ENCODE measurements at places on chromosomes 12 and 14. TPM values are rescaled to one million over a fixed set of nuclear protein-coding genes. Genes with fewer than 3 reads are reported as not detected.

DACT1 gene
- total RNA-seq: 203 TPM

PRH1 gene
- total RNA-seq: 42.0 TPM

GDF3 gene
- not detected for total RNA-seq

RITA1 gene
- 10.2 TPM for total RNA-seq

ATF1 gene
- 26.5 TPM for total RNA-seq

NYNRIN gene
- 9.8 TPM for total RNA-seq

IAPP gene
- under 0.01 TPM for total RNA-seq

RNASE13 gene
- total RNA-seq: not detected

C1QL4 gene
- total RNA-seq: 0.41 TPM

GALNT9 gene
- total RNA-seq: 4.9 TPM

DBX2 gene
- total RNA-seq: 2.9 TPM

FOXG1 gene
- 65.2 TPM for total RNA-seq

HOXC9 gene
- not detected for total RNA-seq

SLC25A47 gene
- not detected for total RNA-seq

ACOT6 gene
- total RNA-seq: not detected

ST8SIA1 gene
- total RNA-seq: 17.5 TPM

SERPINA10 gene
- total RNA-seq: not detected

TMEM229B gene
- 22.4 TPM for total RNA-seq

RD3L gene
- total RNA-seq: not detected

OR11G2 gene
- total RNA-seq: not detected

MOAP1 gene
- 80.7 TPM for total RNA-seq

DGKA gene
- 7.7 TPM for total RNA-seq

PDZRN4 gene
- 46.9 TPM for total RNA-seq

GMFB gene
- 258 TPM for total RNA-seq

TC2N gene
- 5.7 TPM for total RNA-seq

SRRM4 gene
- 5.7 TPM for total RNA-seq

ADAMTS20 gene
- 0.41 TPM for total RNA-seq

RASAL1 gene
- total RNA-seq: 4.9 TPM

TMEM253 gene
- not detected for total RNA-seq

TGM1 gene
- 0.82 TPM for total RNA-seq

AMN gene
- under 0.01 TPM for total RNA-seq

RFX4 gene
- total RNA-seq: 2.9 TPM

VDR gene
- not detected for total RNA-seq

CFAP251 gene
- total RNA-seq: 6.1 TPM

EPYC gene
- not detected for total RNA-seq

MLH3 gene
- 79.1 TPM for total RNA-seq

KRT75 gene
- total RNA-seq: not detected

NPFF gene
- total RNA-seq: not detected

CCDC198 gene
- total RNA-seq: not detected

FOXN4 gene
- under 0.01 TPM for total RNA-seq

GLI1 gene
- under 0.01 TPM for total RNA-seq

SOX5 gene
- 107 TPM for total RNA-seq

SLC5A8 gene
- 3.3 TPM for total RNA-seq

ACYP1 gene
- 17.9 TPM for total RNA-seq

PTPRO gene
- 204 TPM for total RNA-seq

ART4 gene
- total RNA-seq: not detected

CIT gene
- 11.4 TPM for total RNA-seq

KCNK10 gene
- total RNA-seq: 11.8 TPM

TMCC3 gene
- 9.0 TPM for total RNA-seq

TAS2R13 gene
- total RNA-seq: 2.4 TPM
